Femur (tissue), 1 donor: ENCODE measurements at places on chromosomes 16 and 17.

DNA sequence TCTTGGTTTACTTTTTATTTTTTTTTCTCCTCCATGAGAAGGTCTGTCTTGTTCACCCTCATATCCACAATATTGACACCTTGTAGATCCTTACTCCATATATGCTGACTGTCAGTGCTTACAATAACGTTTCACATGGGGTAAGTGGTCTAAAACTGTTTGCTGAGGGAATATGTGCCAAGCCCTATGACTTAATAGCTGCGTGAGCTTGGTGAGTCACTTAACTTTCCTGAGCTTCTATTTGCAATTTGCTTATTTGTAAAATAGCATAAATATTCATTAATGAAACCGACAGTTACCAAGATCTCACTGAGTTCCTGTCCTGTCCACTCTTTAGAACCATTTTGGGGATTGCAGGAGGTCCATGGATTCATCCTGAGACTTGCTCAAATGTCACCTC lies 190.7 kb downstream of the CCT6B start:
- no peak for DNase-seq

DNA sequence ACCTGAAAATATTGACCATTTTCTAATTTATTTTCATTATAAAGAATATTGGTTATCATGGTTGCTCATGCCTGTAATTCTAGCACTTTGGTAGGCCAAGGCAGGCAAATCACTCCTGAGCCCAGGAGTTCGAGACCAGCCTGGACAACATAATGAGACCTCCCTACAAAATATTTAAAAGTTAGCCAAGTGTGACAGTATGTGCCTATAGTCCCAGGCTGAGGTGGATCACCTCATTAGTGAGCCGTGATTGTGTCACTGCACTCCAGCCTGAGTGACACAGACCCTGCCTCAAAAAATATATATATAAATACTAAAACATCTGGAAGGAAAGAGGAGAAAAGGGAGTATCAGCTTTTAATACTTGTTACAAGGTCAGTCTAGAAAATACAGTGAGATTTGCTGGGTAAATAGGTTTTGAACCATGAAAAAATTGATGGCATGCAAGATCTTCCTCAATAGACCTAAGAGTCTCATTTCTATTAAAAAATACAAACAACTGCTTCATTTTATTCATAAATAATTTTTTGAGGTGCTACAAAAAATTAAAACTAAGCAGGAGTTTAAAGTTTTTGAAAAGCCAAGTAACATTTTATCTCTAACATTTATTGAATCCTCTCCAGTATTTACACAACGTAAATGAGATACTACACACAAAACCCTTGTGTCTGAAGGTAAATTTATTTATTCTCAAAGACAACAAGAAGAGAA lies 47.7 kb downstream of the TUBD1 start:
- DNase-seq = no peak

DNA sequence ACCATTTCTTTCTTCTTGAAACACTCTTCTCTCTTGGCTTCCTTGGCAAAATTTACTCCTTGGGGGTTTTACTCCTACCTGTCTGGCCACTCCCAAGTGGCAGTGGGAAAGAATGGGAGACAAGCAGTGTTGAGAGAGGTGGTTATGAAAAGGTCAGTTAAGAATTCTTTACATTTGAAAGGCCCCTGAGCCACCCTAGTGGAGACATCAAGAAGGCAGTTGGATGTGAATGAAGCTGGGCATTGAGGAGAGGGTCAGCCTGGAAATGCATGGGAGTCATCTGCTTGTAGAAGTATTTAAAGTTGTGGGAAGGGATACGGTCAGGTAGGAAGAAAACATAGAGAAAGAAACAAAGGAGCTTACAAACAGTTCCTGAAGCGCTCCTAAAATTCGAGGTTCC lies 42.3 kb upstream of the CCNF start:
- DNase-seq = no peak

- peak; percentile 3 for DNase-seq
Observed at GRCh38 chr16:49469930-49470451, 96.4 kb downstream of the C16orf78 start.

DNA sequence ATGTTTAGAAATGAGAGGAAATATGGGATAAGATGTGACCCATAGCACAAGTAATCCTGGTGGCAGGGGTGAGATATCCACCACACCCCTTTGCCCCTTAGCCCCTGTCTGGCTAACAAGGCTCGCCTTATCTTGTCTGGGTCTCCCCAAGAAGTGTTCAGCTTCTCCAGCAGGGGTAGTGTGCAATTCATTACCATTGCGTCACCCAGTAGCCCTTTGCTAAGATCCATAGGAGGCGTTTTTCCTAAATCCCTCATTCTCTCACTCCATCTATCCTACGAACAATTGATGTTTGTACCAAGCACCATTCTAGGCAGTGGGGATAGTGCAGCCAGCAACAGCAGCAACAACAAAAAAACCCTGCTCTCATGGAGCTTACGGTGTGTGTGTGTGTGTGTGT lies 30.8 kb downstream of the CCDC42 start:
- no peak for DNase-seq

DNA sequence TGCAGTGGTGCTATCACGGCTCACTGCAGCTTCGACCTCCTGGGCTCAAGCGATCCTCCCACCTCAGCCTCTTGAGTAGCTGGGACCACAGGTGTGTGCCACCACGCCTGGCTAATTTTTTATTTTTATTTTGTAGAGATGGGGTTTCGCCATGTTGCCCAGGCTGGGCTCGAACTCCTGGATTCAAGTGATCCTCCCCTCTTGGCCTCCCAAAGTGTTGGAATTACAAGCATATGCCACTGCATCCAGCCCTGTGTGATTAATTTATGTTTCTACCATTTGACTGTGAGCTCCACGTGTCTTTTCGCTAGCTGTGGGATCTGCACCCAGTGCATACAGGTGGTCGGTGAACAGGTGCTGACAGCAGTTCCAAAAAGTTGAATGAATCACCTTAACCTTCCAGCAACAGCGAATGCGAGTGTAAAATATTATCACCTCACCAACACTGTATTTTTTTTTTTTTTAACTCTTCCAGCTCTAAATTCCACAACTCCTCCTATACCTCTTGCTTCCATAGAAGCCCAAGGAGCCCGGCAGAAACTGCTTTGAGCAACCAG lies 484 bp upstream of the NUDT7 start:
- DNase-seq = no peak

DNA sequence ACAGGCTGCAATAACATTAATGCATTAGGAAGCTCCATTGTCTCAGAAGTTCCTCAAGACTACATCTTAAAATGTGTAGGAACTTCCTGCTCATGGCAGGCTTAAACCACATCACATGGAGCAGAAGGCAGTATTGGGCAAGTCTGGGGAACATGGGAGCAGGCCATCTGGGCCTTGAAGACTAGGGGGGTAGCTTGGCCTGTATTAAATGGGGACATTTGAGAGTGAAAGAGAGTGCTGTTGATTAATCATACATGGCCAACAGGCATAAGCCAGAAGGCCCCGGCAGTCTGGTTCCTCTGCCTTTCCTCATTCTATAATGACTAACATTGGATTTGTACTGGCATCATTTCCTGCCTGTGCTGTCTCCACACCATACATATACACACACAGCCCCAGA lies 25.2 kb upstream of the SLC5A11 start:
- DNase-seq = no peak

GRCh38 chr16:77116856-77117255 lies 74.1 kb upstream of the MON1B start:
- DNase-seq = no peak

- DNase-seq = peak; percentile 24
Observed at GRCh38 chr16:47461598-47462266, 601 bp downstream of the PHKB start.

- no peak for DNase-seq
Observed at GRCh38 chr16:71847096-71847495, 1.3 kb downstream of the ATXN1L start.

DNA sequence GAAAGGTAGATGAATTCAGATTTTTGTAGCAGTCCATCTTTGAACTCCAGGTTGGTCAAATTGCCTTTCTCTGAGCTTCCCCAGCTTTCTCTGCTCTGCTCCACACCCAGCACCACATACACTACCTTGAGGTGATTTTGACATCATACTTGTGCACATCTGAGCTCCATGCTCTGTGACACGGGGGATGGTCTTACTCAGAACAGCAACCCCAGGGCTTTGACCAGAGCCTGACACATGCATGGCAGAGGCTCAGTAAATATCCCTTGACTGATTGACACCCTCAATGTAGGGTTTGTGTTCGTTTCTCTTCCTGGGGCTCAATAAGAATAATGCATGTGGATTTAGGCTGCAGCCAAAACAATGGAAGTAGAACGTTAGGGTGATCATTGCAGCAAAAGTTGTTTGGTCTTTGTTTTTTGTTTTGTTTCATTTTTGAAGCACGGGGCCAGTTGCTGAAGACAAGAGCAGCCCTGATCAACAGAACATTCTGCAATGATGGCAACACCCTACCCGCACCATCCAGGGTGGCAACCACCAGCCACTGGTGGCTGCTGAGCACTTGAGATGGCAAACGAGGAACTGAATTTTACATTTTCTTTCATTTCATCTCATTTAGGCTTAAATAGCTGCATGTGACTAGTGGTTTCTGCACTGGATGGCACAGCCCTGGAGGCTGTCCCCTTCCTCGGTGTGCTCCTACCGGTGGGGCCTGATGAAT lies 224.8 kb upstream of the TNRC6C start:
- DNase-seq = no peak

GRCh38 chr17:38709104-38709820 lies 4.2 kb downstream of the MLLT6 start:
- no peak for DNase-seq

GRCh38 chr17:62717589-62717855 lies 90.1 kb downstream of the MRC2 start:
- DNase-seq = no peak

DNA sequence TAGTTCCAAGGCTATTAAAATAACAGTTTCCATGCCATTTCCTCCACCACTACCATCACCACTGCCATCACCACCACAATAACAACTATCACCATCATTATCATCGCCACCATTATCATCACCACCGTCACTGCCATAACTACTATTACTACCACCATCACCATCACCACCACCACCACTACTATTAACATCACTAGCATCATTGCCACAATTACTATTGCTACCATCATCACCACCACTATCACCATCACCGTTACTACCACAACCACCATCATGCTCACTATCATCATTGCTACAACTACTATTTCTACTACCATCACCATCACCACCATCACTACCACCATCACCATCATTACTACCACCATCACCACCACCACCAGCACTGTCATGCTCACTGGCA lies 185.9 kb upstream of the MAF start:
- DNase-seq = no peak
